Activated T-cell treated with anti-CD3 and anti-CD28 coated beads for 4 hours (primary cell): ENCODE measurements at places on chromosomes 1 and 21.

DNA sequence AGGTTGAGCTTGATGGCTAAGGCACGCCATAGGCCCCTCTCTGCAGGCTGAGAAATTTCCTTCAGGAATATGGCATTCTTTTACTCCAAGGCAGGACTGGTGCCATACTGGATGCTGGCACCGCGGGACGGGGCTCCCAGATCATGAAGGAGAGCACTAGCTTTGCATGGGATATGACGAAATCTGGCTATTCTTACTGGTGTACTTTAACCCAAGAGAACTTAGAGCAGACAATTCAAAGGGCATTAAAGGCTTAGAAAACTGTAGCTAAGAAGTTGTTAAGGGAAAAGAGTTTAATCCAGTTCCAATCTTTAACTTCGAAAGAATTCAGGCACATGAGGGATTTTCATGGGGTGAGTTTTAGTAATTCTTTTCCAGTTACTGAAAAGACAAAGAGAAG, 204.4 kb upstream of the ESRRG start:
- no peak for DNase-seq

DNA sequence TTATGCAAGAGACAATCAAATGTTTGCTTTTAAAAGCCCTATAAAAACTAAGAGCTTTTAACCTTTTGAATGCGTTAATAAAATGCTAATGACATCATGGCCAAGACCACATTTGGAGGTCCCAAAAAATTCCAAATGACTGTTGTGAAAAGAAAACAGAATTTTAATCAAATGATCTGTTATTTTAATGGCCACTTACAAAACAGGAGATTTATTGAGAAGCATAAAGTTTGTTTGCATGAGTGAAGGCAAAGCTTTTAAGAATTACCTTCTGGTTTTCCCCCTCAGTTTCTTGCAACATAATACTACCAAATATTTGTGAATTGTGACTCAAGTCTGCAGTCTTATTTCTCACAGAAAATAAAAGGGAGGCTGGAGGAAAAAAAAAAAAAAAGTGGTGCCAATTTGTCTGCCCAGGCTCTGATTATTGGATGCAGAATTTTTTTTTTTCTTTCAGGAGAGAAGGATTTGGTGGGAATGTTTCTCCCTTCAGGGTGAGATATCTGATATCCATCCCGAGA, 60.7 kb downstream of the GORAB start:
- no peak for DNase-seq

DNA sequence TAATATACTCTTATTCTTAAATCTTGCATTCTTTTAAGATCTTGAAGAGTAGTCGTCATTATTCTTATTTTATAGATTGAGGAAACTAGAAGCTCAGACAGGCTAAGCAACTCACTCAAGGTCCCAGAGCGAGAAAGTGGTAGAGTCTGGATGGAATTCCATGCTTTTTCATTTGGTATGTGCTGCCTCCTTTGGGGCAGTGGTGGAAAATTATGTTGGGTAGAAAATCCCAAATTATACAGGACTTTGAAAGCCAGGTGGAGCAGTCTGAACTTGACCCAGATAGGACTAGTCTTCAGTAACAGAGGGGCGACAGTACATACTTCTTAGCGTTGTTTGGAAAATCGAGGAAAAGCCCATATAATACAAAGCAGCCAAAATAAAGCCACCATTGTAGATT, 205.6 kb downstream of the ATG4C start:
- no peak for DNase-seq

GRCh38 chr1:1924386-1924785, 5.3 kb upstream of the TMEM52 start:
- DNase-seq, result no peak

- no peak for DNase-seq
Measured at GRCh38 chr21:39852021-39852721, 15.1 kb upstream of the PCP4 start.

DNA sequence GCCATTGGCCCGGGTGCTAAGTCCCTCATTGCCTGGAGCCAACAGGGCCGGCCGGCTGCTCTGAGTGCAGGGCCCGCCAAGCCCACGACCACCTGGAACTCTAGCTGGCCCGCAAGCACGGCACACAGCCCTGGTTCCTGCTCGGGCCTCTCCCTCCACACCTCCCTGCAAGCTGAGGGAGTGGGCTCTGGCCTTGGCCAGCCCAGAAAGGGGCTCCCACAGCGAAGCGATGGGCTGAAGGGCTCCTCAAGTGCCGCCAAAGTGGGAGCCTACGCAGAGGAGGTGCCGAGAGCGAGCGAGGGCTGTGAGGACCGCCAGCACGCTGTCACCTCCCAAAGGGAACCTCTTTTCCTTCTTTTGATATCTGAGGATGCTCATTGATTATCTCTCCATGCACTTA, 283.4 kb downstream of the PRDM2 start:
- DNase-seq, result no peak

- peak; percentile 77 for DNase-seq
Measured at GRCh38 chr1:155085504-155086127, 7.0 kb downstream of the EFNA3 start.

DNA sequence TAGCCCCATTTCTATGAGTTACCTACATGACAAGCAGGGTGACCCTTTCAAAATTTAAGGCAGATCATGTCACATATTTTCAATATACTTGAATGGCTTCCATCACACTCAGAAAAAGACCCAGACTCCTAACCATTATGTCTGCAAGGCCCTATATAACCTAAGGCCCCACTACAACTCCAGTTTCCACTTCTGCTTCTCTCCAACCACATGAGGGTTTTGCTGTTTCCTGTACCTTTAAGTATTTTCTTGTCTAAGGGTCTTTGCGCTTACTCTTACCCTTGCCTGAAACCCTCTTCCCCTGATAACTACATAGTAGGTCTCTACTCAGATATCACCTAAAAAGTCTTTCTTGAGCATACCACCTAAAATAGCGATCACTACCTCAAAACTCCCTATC, 46.1 kb downstream of the SGIP1 start:
- no peak for DNase-seq

DNA sequence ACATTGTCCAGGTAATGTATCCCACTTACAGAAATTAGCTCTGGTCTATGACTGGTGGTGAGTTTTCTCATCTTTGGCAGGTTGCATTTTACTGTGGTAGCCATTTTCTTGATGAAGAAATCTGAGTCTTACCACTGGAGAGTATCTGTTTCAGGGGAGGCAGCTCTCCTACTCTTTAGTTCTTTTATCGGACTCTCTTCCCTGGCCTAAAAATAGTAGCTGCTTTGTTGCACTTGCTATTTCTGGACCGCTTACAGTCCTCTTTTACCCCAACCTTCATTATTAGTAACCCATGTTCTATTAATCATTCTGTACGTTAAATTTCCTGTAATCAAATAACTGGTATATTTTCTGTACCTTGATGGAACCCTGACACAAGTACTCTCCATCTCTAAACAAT, 720.8 kb downstream of the PLA2G4A start:
- DNase-seq, result no peak

- DNase-seq, result no peak
Measured at GRCh38 chr1:208604295-208604694, 360.1 kb upstream of the PLXNA2 start.

DNA sequence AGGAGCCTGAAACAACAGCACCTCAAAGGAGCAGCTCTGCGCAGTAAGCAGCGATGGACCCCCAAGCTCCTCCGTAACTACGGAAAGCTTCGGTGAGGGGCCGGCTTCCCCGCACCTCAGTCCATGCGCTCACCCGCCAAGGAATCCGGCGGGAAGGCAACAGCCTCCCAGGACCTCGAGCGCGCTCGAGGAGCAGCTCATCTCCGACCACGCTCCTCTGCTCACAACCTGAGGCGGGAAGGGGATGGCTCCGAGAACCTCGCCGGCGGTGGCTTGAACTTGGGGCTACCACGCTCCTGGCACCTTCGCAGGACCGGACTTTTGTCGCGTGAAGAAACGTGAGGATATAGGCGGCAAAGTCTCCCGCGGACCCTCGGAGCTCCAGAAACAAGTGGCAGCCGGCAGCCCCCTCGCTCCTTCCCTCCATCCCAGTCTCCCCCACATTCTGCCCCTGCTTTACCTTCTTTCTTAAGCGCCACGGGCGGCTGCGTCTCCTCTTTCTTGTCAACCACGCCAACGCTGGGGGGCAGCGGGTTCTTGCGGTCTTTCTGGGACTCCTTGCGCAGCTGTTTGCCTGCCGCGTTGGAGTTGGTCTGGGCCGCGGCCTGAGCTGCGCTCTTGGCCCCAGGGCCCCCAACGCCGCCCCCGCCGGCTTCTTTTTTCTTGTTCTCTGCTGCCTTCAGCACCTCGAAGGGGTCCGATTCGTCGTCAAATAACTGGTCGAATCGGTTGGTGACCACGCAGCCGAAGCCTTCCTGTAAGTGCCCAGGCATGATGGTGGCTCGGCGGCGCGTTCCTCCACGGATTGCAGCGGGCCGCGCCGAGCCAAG, 459 bp downstream of the SERBP1 start:
- DNase-seq, result peak; percentile 23

GRCh38 chr1:11703357-11704193, 12.1 kb downstream of the DRAXIN start:
- DNase-seq, result no peak

GRCh38 chr21:32578107-32578691, 7.1 kb downstream of the TCP10L start:
- DNase-seq, result no peak

- DNase-seq, result no peak
Measured at GRCh38 chr21:42461881-42462877, 33.8 kb downstream of the RSPH1 start.

DNA sequence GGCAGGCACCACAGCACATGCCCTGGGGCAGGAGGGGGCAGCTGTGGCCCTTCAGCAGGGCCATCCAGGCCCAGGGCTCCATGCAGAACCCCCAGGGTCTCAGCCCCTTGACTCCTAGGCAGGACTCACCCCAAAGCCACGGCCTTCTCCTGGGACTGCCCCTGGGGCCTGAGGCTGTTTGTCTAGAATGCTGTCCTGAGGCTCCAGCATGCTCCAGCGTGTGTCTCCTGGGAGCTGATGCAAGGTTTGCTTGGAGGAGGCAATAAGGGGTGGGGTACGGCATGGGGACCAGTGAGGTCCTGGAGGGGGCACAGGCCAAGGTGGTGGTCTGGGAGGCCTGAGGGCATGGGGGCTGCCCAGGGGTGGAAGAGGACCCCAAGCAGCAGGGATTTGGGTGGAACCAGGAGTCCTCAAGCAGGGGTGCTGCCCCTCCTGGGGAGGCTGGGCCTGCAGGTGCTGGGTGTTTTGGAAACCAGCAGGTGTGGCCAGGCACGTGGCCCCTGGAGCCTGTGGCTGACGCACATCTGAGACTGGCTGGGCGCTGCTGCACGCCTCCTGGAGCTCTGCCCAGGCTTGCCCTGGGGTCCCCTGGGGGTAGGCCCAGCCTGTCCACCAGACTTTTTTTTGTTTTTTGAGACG, 7.8 kb upstream of the CALML6 start:
- DNase-seq, result no peak

DNA sequence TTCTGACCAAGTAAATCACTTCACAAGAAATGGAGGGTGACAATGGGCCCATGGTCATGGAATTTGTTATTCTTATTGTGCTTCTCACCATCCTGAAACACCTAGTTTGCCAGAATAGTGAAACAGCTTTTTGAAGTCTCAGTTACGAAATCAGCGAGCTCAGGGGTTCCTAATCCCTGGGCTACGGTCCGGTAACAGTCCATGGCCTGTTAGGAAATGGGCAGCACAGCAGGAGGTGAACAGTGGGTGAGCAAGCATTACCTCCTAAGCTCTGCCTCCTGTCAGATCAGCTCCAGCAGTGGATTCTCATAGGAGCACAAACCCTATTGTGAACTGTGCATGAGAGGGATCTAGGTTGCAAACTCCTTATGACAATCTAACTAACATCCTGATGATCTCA, 1356.3 kb downstream of the KCNT2 start:
- DNase-seq, result no peak

DNA sequence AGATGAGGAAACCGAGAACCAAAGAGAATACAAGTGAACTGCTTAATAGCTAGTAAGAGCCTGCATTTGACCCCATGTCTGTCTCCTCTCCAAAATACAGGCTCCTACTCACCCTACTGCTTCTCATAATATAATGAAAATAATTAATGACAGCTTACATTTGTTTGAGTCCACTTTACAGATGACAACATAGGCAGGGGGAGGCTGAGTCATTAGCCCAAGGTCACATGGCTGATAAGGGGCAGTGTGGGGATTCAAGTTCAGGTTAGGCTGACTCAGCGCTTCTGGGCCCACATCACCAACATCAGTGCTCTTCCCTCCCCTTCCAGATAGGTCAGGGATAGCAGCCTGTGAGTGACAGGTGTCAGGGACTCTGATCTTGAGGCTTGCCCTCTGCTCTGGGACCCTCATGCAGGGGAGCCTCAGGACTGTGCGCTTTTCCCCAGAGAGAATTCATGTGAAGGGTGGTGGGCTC, 16.2 kb downstream of the AZIN2 start:
- DNase-seq, result no peak

DNA sequence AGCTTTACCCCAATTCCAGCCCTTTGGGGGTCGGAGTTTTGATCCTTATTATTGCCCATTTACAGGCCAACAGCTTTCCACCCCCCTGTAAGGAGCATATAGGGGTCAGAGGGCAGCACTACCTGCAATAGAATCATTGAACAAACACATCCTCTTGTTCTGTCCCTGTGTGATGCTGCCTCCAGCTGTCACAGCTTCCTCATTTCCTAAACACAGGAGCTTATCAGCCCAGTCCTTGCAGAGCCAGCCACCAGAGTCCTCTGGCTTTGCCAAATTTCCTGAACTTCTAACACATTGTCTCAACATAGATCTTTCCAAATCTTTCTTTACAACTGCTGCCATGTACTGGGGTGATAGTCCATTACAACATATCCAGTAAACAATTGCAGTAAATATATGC, 32.8 kb upstream of the PTBP2 start:
- DNase-seq, result no peak

DNA sequence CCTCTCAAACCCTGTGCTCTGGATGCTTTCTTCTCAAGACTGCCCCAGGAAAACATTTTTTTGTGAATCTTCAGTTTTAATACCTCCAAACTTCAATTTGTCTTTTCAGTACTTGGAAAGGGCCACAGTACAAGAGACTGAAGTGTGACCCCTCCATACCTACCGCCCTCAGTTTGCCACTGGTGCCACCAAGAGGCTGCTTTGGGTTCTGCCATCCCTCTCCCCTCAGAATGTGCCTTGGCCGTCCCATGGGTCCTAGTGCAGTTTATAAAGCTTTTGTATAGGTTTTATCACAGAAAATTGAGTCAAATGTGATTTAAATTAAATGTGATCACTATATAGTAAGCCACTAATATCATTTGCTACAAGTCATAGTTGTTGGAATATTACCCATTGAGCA, 60.8 kb upstream of the PGD start:
- no peak for DNase-seq

DNA sequence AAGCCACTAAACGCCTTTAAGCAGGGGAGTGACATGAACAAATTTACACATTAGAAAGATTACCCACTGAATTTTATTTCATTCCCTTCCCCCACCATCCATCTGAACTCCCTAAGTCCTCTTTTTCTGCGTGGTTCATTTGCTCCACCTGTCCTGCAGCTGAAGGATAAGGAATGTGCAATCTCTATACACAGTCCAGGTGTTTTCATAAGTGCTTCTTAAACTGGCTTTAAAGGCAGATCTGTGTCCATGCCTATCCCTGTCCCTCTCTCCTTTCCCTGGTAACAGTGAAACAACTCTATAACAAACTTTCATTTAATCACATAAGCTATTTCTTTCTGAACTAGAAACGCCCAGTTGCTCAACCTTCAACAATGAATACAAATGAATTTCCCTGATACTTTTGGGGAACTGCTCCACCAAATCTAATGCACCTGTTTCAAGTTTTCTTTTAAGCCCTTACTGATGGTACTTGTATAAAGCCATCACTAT, 8.4 kb downstream of the GSTM3 start:
- DNase-seq, result no peak
